GM20000 (cell line): ENCODE measurements at places on chromosomes 6 and 20.

DNA sequence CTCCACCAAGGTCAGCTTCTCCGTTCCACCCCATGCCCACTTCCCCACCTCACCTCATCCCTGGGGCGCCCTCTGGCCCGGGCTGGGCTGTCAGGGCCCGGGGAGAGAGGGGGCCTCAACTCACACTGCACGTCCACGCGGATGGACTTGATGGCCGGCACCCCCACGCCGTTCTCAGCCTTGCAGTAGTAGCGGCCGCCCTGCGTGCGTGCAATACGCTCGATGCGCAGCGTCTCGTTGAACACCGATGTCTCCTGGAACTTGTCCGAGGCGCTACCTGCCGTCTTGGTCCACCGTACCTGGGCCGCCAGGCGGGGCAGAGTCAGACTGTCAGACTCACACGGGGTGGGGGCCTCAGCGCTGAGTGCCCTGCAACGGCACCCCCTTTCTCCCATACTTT, 39.6 kb downstream of the MDGA1 start:
- no peak for DNase-seq

- no peak for DNase-seq
Measured at GRCh38 chr20:34055290-34055689, 56.8 kb downstream of the EIF2S2 start.

- DNase-seq, result no peak
Measured at GRCh38 chr20:11902285-11902697, 15.4 kb upstream of the BTBD3 start.

- no peak for DNase-seq
Measured at GRCh38 chr6:168157272-168158212, 78.5 kb upstream of the FRMD1 start.

- DNase-seq, result no peak
Measured at GRCh38 chr6:118980063-118980462, 45.1 kb upstream of the MCM9 start.

DNA sequence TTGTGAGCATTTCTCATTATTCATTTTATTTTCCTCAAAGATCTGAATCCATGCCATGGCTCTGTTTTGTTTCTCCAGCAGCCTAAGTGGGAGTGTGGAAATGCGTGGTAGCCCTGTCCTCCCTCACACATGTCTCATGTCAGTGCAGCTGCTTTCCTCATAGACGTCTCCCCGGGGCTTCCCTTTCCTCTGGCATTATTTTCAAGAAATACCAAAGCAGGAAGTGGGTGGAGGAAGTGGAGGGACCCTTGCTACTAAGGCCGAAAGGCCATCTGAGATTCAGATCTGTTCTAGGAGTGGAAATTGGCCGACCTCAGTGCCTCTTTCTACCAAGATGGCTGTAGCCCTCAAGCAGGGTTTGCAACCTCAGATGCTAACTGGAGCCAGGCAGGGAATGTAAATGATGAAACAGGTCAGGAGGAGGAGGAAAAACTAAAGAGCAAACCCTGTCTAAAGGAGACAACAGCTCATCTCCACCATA, 420.9 kb upstream of the PLCB4 start:
- DNase-seq, result no peak
